OCI-LY7 (cell line): ENCODE measurements at places on chromosomes 5 and 9.

- DNase-seq, result no peak
Measured at GRCh38 chr9:17387565-17387964, 191.3 kb upstream of the SH3GL2 start.

GRCh38 chr5:173926359-173926758 is 38.2 kb downstream of the CPEB4 start:
- no peak for DNase-seq

GRCh38 chr9:127531676-127532075 is 80.4 kb downstream of the LRSAM1 start:
- DNase-seq, result no peak

GRCh38 chr5:158499892-158500418 is 599.8 kb downstream of the EBF1 start:
- DNase-seq, result no peak
